ENCODE measurements at places on chromosomes 6 and 20.
A peak's percentile ranks its signal among the peaks of the same experiment; 100 is the strongest.

GRCh38 chr20:25090492-25091429 lies 8.8 kb upstream of the VSX1 start:
- DNase-seq = peak; percentile 48

DNA sequence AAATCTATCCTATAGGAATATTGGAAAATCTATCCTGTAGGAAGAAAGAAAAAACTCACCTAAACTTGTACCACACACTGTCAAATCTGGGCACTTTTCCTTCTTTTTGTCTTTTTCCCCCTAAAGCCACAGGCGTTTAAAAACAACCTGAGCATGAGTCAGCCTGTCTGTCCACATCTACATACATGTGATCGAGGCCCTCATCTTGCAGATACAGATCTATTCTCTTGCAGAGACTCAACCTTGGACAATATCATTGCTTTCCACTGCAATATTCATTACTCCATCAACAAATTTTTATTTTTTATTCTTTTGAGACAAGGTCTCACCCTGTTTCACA lies 95.9 kb upstream of the IYD start:
- DNase-seq = no peak

- no peak for DNase-seq
Observed at GRCh38 chr6:15504581-15505350, 158.1 kb downstream of the DTNBP1 start.

DNA sequence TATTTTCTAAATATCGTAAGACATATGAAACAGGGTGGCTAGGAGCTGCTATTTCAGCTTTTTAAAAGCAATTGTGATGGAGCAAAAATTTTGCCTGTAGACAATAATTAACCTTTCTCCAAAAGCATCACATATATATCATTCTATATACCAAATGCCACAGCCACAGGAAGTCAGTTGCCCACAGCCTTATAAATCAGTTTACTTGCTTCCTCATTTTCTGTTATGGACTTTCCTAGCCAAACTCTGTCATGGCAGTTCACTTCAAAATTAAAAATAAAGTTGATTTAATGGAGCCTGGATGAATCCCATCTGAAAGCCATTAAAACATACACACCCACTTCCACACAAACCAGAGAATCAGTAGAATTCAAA lies 93.4 kb upstream of the NHSL1 start:
- no peak for DNase-seq

DNA sequence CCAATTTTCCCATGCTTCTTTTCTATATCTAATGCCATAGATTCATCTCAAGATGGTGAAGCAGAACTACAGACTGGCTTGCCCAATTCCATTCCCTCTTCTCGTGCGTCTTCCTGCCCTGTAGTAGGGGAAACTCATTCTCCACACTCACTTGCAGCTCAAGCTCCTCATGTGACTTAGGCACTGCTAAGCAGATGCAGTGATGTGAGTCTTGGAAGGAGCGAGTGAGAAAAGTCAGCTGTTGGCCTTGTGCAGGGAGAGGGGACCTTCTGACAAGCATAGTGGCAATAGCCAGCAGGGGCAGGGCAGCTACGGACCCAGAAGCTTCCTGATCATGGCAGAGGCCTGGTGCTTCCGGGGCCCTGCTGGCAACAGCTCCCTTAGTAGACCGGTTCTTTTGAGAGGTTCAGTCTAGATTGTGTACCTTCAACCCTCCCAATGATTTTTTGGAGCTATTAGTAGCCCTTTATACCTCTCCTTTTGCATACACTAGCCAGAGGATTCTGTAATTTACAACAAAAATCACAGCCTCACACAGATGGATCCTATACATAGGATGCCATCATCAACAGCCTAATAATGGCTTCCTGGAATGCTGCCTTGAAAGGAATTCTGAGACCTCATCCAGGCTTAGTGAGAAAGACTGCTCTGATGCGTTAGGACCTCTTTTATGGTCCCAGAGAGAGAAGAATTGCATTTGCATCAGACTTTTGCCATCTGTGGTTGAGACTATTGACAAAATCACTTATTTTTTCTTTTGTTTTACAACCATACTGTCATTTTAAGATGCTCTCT lies 121.5 kb upstream of the RIPOR2 start:
- no peak for DNase-seq

DNA sequence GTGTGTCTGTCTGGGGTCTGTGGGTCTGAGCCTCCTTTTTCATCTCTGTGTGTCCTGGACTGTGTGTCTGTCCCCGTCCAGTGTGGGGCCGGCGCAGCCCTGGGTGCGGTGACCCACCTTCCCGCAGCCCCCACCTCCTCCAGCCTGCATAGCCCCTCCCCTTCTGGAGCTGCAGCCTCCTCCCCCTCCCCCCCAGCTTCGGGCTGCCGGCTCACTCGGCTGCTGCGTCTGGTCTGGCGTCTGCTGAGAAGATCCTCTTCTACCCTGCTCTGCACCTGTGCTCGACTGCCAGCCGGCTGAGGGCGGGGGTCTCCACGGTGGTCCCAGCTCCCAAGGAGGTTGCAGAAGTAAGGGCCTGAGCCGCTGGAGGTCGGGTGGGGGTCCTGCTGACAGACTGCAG lies 7.6 kb upstream of the LKAAEAR1 start:
- no peak for DNase-seq

- no peak for DNase-seq
Observed at GRCh38 chr6:142545147-142545546, 243.3 kb downstream of the ADGRG6 start.

DNA sequence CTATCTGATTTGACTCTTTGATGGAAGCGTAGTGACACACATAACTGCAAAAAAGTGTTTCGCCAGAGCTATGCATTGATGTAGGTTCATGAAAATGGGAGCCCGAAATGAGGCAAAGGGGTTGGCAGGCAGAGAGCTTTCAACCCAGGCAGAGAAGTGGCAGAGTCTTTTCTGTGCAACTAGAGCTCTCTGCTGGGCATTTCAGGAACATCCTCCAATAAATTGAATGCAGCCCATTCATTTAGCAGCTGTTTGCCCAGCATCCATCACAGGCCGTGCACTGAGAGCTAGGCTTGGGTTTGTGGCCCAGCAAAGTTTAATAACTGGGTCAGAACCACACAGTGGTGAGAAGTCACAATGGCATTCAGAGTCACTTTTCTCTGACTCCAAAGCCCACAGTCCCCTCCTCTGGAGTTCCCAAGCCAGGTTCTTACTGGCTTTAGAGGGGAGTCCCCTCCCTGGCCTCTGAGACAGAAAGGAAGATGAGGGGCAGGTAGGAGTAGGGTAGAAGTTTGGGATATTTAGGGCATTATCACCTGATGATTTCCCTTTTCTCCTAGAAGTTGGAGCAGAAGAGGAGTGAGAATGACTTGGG lies 31.8 kb upstream of the ELMO2 start:
- DNase-seq = no peak

DNA sequence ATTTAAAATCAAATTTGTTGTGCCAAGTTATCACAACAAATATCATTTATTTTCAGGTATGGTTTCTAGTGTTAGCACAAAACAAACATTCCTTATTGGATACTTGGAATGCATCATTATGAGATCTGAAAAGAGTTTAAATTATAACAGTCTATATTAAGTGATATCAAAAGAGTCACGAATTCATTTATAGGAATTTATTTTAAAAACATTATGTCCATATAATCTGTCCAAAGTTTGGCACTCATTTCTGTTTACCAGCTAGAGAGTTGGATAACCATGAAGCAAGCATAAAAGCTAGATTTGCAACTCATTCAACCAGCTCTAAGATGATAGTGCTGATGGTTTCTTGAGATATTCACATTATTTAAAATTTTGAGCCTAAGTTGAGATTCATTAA lies 453.2 kb downstream of the DOK5 start:
- DNase-seq = no peak

GRCh38 chr6:126811321-126811720 lies 307.1 kb upstream of the RSPO3 start:
- no peak for DNase-seq

- DNase-seq = no peak
Observed at GRCh38 chr6:56246881-56247653, at the start of gene COL21A1. TSS of gene COL21A1 (minus strand) at chr6:56247580. CDS start at chr6:56182618, 64,962 bp downstream.

- DNase-seq = no peak
Observed at GRCh38 chr6:85192186-85192585, 257.7 kb upstream of the NT5E start.

DNA sequence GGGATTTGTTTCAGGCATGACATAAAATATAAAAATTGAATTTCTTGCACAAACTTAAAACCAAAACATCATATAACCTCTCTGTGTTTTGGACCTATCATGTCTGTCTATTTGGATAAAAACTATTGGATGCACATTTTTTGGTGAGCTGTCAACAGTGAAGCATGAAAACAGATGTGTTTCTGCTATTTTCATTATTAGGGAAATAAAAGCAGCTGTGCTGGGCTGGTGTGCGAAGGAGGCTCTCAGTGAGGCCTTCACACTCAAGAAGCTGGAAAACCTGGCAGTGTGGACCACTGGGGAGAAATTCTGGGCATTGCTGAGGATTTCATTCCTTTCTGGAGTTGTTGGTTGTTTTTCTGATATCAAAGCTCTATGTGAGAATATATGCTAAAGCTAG lies 395.3 kb downstream of the GJA1 start:
- DNase-seq = no peak

GRCh38 chr6:18823782-18824386 lies 436.7 kb downstream of the RNF144B start:
- no peak for DNase-seq

GRCh38 chr20:36988494-36988966 lies 37.0 kb upstream of the SAMHD1 start:
- no peak for DNase-seq

- no peak for DNase-seq
Observed at GRCh38 chr20:39210341-39211036, 248.3 kb downstream of the DHX35 start.

- no peak for DNase-seq
Observed at GRCh38 chr20:45783656-45784294, 7.9 kb downstream of the WFDC3 start.

- no peak for DNase-seq
Observed at GRCh38 chr6:120211955-120212792, 862.6 kb upstream of the MAN1A1 start.

- peak; percentile 42 for DNase-seq
Observed at GRCh38 chr20:24027229-24027628, 38.6 kb upstream of the GGTLC1 start.

DNA sequence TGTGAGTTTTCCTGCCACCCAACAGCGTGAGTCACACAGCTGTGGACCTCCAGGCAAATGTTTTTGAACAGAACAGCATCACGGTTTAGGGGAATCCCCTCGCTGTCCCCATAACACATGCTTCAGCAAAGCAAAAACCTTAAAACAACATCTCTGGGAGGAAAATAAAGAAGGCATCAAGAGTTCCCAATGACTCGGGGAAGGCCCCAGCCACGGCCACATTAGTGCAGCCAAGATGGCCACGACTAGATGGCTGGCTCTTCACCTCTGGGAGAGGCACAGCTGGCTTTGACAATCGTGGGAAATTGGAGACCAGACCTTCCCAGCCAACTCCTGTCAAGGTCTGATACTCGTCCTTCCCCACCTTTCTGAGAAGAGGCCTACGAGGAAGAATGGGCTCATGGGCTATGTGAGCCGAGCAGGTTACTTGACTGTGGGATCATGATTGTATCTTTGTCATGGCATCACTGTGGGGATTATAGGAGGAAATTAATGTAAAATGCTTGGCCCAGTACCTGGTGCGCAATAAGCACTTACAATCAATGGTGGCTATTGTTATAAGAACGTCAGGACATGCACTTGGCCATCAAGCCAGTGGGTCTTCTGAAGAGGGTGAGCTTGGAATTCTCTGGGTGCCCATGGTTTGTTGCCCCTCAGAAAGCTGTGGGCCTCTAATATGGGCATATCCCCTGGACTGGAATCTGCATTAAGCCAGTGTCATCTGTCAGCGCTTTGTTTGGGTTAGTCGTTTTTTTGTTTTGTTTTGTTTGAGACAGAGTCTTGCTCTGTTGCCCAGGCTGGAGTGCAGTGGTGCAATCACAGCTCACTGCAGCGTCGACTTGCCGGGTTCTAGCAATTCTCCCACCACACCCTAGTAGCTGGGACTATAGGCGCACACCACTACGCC lies 43.6 kb downstream of the FGD2 start:
- peak; percentile 38 for DNase-seq

DNA sequence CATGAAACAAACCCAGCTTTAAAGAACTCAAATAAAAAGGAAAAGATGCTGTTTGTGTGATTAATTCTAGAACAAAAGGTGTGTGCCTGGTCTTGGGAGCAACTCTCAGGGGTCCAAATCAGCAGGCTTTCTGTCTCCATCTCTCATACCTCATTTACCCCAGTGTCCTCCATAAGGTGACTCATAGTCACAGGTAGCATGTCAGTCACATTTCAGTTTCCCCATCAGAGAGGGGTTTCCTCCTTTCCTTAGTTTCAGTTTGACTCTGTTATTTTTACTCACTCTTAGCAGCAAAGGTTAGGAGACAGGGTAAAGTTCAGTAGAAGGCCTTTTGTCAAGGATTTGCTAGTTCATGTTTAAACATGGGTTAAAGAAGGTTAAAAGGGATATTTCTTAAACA lies 46.2 kb downstream of the OGFRL1 start:
- DNase-seq = no peak

DNA sequence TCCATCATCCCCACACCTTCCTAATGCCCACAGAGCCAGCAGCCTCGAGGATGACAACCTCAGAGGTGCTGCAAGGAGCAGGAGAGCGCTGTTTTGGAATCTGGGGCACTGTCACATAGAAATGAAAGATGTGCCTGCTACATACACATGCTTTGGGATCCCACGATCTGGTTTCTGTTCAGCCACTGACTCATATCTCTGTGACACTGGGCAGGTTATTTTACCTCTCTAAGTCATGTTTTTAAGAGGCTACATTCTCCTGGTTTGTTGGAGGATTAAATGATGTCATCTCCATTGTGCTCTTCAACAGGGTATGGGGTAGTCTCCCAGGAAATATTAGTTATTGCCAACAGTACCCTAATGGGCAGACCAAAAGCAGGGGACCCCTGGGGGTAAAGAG lies 32.6 kb upstream of the TAB2 start:
- DNase-seq = no peak

GRCh38 chr6:134676307-134677281 lies 273.3 kb downstream of the ALDH8A1 start:
- no peak for DNase-seq

DNA sequence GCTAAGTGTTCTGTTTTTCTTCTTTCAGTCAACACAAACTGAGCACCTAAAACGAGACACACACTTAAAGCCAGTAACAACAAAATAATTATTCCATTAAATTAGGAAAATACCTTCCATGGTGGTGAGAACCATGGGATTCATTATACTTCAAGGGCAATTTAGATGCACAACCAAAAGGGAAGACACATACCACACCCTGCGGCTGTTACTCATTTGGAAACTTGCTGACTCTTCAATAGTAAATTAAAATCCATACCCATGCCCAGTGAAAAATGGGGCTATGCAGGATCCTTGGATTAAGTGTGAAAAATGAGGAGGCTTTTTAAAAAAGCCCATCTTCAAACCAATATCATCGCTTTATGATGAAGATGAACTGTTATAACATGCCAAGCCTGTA lies 142.7 kb downstream of the GJA10 start:
- DNase-seq = no peak

- DNase-seq = no peak
Observed at GRCh38 chr6:161522276-161522675, 248.4 kb upstream of the AGPAT4 start.

GRCh38 chr6:138988469-138988834 lies 399 bp upstream of the REPS1 start:
- DNase-seq = no peak

Data from activated T-helper 1 cell treated with anti-CD3 and anti-CD28 coated beads, Interleukin-2, amount 50 U/mL, for 16 hours (primary cell).